ENCODE measurements at places on chromosomes 6 and 20.

DNA sequence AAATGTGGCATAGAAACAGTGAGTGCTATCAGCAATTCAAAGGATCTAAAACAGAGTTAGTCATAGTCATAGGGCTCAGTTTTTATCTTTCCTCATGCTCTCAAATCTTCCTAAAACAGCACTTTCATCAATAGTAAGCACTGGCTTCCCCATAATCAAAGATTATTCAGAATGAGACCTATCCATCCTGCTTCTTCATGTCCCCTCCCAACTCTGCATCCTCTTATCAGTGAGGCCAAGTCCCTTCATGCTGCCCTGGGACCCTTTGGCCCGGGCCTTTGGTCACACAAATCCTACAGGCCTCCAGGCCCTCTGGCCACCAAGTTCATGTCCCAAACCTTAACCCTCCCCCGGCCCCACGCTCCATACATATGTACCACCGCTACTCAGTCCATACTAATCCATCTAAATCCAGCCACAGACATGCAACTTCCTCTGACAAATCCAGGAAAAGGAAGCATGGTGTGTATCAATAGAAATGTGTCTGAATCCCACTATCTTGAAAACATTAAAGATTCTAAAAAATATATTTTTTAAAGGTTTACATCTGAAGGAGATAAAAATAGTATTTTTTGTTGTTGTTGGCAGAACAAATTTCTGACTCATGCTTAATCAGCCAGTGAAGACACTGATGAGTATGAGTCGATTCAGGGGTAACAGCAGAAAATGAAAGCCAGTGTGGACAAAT, 143.5 kb downstream of the PDE7B start:
- DNase-seq = no peak

DNA sequence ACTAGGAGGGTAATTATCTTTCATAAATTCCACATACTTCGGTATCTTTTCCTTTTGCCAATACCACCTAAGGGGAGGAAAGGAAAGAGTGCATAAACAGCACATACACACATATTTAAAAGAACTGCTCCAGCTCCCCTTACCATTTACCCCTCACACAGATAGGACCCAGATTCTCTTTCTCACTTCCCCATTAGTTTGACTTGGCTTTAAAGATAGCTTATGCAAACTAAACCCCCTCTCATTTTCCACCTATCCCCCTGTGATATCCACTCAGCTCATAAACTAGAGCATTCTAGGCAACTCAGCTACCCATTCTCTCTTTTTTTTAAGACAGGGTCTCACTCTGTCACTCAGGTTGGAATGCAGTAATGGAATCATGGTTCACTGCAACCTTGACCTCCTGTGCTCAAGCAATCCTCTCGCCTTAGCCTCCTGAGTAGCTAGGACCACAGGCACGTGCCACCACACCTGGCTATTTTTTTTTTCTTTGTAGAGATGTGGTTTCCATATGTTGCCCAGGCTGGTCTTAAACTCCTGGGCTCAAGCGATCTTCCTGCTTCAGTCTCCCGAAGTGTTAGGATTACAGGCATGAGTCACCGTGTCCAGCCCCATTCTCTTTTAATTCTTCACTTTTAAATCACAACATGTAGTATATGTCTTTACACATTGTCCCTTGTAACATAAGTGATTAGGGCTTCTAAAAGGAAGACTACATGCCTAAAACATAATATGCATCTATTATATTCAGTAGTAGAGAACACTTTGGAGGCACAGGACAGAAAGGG, 4.0 kb downstream of the FUCA2 start:
- no peak for DNase-seq

GRCh38 chr20:36109251-36109947, 45.1 kb upstream of the EPB41L1 start:
- DNase-seq = no peak

GRCh38 chr6:88870717-88871330, 92.6 kb downstream of the RNGTT start:
- DNase-seq = peak; percentile 27

GRCh38 chr6:134373993-134374392, 56.1 kb upstream of the SGK1 start:
- DNase-seq = no peak

DNA sequence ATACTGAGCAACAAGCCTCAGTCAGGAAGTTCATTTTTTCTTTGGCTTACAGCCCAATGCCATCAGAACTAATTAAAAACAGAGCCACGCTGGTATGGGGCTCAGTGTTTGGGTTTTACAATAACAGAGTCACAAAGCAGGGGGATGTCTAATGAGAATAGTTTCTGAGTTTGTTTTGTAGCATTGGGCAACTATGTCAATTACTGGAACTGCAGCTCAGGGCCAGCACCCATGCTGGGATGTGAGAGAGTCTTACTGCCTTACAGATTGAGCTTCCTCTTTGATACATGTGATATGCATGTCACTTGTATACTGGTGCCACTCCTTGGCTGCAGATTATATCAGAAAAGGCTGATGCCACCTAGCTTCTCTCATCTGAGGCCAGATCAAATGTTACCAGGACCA, 117.6 kb downstream of the TFAP2B start:
- no peak for DNase-seq

GRCh38 chr6:154602296-154602695, 91.8 kb upstream of the CNKSR3 start:
- DNase-seq = no peak

DNA sequence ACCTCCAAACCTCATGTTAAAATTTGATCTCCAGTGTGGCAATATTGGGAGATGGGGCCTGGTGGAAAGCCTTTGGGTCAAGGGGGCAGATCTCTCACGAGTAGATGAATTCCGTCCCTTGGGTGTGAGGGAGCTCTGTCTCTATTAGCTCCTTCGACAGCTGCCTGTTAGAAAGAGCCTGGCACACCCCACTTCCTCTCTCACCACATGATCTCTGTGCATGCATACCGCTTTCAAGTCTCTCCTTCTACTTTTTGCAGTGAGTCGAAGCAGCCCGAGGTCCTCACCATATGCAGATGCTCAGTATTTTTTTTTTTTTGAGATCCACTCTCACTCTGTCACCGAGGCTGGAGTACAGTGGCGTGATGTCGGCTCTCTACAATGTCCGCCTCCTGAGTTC, 176.9 kb downstream of the SYNDIG1 start:
- DNase-seq = no peak

DNA sequence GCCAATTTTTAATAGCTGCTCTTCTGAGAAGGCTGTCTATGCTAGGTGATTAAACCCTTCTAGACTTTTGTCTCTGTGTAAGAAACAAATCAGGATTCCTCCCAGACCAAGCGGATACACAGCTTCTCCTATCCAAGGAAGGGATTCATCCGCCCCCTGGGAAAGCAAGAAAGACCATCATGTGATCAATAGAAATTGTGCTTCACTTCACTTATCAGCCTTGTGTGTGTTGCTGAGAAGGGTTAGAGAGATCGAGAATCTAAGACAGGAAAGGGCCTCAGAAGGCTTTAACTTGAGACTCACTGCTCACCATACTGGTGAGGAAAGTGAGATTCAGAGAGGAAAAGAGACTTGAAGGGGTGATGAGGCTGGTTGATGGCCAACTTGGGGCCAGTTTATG, 1.5 kb downstream of the ABCC10 start:
- no peak for DNase-seq

DNA sequence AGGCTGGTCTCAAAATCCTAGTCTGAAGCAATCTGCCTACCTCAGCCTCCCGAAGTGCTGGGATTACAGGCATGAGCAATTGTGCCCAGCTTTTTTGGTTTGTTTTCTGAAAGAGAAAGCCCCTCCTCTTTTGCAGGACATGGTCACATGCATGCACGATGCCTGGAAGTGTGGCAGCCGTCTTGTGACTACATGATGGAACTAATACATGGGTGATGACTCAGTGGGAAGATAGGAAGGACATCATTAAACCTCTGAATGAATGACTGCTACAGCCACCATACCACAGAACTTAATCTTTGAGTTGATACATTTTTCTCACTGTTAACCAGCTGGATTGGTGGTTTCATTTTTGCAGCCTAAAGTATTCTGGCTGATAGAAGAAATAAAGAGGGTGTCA, 13.4 kb upstream of the CTNNBL1 start:
- DNase-seq = no peak

- no peak for DNase-seq
Observed at GRCh38 chr20:49283176-49283702, 5.4 kb upstream of the ZNFX1 start.

GRCh38 chr6:43977404-43978111, 149.7 kb downstream of the MRPL14 start:
- DNase-seq = no peak

GRCh38 chr6:92989656-92990055, 429.7 kb downstream of the EPHA7 start:
- no peak for DNase-seq

GRCh38 chr6:149929422-149929821, 6.5 kb upstream of the RAET1G start:
- no peak for DNase-seq

- no peak for DNase-seq
Observed at GRCh38 chr6:108585921-108586536, 25.3 kb downstream of the FOXO3 start.

GRCh38 chr6:107308677-107309076, 150.7 kb downstream of the PDSS2 start:
- DNase-seq = no peak

GRCh38 chr6:151005164-151005563, 139.7 kb downstream of the MTHFD1L start:
- DNase-seq = no peak

- no peak for DNase-seq
Observed at GRCh38 chr6:85644279-85644762, 1.6 kb upstream of the SYNCRIP start.

DNA sequence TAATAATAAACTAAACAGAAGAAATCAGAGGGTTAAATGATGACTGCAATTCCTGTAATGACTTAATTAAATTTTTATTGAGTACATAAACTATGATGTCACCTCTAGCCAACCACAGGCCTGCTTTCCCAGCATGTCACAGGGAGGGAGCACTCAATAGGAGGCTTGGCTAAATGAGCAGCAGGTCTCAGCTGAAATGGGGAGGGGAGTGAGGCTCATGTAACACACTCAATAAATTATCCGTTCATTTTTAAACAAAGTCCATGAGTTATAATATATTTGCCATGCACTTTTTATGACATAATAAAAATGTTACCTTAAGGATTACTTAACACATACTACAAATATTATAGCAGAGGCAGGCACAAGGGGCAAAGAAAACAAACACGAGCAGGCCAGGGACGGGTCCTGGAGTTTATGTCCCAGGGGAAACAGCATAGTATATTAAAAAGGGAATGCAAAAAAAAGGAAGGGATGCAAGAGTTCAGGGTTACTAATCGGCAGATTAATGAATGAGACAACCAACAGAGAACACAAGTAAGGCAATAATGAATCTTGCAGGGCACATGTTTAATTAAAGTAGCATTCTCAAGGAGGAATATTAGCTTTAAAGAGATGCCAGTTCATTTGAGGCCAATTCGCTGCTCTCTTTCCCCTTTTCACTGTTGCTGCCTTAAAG, 27.1 kb upstream of the FAM83C start:
- DNase-seq = no peak

GRCh38 chr20:37319151-37319671, 26.7 kb upstream of the SRC start:
- no peak for DNase-seq

DNA sequence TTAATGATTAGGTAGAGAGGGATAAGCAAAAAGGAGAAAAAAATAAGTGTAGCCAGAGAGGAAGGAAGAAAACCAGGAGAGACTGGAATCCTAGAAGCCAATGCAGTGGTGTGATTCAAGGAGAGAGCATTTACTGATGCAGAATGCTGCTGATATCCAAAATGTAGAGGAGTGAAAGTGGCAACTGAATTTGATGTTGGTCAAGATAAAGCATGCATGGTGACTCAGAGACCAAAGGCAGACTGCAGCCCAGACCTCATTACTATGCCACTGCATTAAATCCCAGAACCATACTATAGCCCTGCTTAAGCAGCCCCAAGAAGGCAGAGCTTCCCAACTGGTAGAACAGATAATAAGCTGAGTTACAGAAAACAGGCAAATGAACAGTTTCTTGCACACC, 15.8 kb downstream of the KLHL32 start:
- no peak for DNase-seq

GRCh38 chr20:60209048-60209447, 250.8 kb downstream of the CDH26 start:
- DNase-seq = no peak

- DNase-seq = no peak
Observed at GRCh38 chr6:11822346-11822745, 43.7 kb upstream of the ADTRP start.

GRCh38 chr6:3231247-3232016, 4.0 kb upstream of the TUBB2B start:
- no peak for DNase-seq

- no peak for DNase-seq
Observed at GRCh38 chr20:21184819-21185218, 58.9 kb downstream of the KIZ start.

- DNase-seq = peak; percentile 25
Observed at GRCh38 chr6:7086488-7086887, 21.3 kb upstream of the RREB1 start.

DNA sequence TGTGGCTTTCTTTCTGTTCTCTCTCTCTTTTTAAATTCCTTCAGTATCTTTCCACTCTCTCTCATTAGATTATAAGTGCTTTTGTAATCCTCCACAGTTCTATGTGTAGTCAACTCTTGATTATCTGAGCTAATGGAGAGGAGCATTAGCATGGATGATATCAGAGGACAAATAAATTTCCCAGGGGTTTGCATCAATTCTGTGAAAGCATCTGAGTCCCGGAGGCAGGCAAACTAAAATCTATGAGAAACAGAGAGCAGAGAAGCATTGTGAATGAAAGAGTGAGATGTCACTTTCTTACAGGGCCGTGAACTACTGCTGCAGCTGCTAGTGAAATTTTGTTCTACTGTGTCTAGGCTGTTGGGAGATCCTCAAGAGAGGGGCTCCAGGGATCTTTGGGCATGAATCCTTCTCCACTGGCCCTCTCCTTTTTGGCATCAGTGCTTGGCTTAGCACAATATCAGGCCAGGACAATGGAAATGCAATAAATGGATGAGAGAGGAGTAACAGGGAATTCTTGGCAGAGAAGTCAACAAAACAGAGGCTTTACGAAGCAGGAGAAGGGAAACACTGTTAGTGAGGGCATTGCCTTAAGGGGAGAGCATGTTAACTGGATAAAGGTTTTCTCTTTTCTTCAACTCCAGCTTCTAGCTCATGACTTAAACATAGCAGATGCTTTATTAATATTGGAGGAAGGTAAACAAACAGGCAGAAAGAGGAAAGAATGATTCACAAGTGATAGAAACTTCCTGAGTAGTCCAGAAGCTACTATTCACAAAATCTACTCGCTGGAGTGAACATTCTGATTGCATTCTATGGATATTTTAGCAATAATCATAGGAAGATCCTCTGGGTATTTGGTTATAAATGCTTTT, 847.0 kb upstream of the MAP3K7 start:
- DNase-seq = no peak

- no peak for DNase-seq
Observed at GRCh38 chr6:1001655-1002349, 308.9 kb upstream of the EXOC2 start.

DNA sequence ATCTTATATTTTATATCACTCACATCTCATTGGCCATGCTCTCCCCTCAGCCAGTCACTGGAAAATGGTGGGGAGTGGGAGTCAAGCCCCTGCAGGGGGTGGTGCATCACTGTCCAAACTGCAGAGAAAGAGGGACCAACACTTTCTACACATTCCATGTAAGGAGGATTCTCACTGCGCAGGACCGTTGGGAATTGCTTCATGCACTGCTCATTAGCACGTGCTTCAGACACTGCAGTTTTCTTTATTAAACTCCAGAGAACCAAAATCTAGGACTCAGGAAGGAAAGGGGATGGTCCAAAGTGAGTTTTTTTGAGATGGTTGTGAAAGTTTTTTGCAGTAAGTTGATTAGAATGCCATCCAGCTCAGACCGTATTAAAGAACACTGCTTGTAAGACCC, 269.8 kb downstream of the FARS2 start:
- no peak for DNase-seq

All from activated CD4-positive, alpha-beta T cell treated with anti-CD3 and anti-CD28 coated beads, Interleukin-2, amount 50 U/mL, for 1 hour (primary cell).